Adipocyte (in vitro differentiated cells): ENCODE measurements at places on chromosomes 11 and 22.
A peak's percentile ranks its signal among the peaks of the same experiment; 100 is the strongest.

DNA sequence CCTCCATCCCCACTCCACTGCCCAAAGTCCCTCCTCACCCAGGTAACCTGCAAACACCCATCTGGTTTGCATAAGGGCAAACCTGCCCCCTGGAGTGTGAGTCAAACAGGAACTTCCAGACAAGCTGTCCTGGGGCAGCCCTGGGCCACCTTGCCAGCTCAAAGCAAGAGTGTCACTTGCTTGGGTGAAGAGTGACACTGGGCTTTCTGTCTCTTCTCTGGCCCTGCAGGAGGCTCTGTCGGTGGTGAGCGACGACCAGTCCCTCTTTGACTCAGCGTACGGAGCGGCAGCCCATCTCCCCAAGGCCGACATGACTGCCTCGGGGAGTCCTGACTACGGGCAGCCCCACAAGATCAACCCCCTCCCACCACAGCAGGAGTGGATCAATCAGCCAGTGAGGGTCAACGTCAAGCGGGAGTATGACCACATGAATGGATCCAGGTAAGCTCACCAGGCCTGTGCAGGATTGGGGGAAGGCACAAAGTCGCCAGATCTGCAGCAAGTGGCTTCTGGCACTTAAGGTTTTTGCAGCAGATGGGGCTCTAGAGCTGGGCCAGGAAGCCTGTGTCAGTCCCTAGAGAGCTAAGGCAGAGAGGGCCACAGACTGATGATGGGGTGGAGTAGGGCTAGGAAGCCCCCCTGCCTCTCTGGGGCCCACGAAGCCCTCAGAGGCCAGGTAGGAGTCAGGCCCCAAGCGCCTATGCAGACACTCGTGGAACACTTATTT is 64.2 kb downstream of the FLI1 start:
- no peak for DNase-seq

DNA sequence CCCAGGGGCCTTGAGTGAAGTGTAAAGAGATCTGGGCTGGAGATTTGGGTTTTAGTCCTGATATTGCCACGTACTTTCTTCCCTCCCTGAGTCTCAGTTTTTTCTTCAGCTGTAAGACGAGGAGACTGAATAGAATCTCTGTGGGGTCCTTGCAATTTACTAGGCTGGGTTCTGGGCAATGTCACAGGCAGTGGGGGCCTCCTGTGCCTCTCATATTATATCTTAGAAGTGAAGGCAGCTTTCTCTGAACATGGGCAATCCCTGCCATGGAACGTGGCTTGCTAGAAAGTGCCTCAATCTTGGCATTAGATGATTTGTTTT is 62.0 kb upstream of the PTPRJ start:
- no peak for DNase-seq

- peak; percentile 94 for DNase-seq
These were observed 223.8 kb downstream of the BLID start for GRCh38 chr11:121892131-121892681.

- DNase-seq = peak; percentile 29
These were observed 44.9 kb downstream of the GRAMD1B start for GRCh38 chr11:123474994-123475393.

DNA sequence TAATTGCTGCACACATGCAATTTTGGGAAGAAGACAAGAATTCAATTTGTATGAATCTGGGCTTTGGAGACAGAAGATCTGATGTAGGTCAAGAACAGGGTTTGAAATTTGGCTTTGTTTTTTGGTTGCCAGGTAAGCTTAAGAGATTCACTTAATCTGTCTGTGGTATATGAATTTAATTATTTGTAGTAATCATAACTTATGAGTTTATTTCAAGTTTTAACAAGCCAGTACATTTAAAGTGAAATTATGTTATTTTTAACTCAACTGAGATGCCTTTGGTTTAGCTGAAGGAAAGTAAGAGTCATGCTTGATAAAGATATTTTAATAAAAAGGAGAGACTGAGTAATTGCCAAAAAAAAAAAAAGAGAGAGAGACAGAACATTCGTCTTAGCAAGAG is 384.1 kb downstream of the LUZP2 start:
- DNase-seq = no peak

DNA sequence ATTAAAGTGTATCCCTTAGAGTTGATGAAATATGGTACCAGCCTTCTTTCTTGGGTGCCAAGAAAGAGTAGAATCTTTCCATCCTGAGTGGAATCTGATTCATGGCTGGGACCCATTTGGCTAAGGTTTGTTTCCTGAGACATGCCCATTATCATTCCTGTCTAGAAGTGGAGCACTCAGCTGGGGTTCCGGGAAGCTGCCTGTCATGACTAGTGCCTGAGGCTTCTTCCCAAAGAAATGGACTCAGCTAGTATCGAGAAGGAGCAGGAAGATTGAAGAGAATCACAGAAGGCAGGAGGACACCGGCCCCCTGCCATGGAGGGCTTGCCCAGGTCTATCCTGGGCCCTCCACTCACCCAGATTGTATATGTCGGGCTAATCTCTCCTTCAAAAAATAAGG is 57.6 kb downstream of the KREMEN1 start:
- DNase-seq = no peak

DNA sequence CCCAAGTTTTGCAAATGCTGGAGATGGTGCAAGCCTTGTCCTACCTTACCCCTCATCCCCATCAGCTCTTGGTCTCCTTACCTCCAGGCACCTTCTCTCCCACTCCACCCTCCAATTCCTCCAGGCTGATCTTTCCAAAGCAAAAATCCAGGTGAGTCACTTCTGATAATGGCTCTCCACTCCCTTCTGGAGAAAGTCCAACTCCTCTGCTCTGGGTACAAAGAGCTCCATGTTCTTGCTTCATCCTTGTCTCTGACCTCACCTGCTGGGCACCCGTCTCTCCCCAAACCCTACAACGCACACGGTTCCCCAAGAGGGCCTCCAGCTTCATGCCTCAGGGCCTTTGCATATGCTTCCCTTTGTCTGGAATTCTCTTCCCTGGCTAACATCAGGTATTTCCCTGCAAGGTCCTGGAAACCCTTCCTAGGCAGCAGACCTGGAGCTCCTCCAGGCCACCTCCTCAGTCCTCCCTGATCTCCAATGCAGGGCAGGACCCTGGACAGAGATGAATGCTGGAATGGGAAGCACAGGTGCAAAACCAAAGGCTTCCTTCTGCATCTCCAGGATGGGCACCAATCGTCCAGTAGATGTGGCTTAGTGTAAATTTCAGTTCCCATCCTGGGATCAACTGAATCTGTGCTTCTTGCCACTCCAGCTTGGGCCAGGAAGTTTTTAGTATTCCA is 22.7 kb downstream of the IFT27 start:
- peak; percentile 6 for DNase-seq

DNA sequence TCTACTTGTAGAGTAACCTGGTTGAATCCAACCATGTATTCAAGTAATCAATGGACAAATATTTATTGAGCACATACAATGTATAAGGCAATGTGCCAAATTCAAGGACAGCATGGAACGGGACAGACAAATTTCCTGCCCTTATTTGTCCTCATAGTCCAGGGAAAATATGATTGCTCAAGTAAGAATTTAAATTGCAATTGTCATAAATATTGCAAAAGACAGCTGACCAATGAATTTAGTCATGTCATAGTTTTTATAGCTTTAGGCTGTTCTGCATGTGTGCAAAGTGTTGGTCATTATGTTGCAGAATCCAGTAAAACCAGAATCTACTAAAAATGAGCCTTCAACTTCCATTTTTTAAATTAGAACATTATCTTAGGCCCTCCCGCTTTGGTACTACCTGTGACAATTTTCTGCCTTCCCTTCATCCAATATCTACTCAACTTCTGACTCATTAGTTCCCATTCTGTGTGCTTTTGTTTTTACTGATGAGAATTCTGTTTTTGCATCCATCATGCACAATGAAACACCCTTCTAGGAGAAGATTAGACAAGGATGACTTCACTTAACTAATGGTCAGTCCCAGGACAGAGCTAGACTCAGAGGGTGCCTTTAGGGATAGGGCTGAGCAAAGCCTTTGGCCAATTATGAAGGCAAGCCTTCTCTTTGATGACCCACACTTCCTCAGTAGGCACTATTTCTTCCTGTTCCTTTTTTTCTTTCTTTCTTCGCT is 45.8 kb upstream of the FIBIN start:
- DNase-seq = peak; percentile 84

DNA sequence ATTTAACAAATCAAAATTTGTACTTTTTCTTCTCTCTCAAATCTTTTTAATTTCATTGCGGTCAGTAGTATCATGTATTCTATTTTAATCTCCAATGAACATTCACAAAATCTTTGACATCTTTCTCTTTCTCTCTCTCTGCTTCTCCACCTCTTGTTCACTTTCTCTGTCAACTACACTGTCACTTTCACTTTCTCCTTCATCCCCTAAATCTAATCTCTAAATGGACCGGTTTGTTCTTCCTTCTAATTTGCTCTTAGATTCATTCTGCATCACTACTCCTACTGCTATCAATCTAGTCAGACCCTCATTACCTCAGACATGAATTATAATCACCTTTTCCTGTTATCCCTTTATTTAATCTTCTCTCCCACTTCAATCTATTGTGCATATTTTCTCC is 18.6 kb downstream of the CCDC73 start:
- no peak for DNase-seq

DNA sequence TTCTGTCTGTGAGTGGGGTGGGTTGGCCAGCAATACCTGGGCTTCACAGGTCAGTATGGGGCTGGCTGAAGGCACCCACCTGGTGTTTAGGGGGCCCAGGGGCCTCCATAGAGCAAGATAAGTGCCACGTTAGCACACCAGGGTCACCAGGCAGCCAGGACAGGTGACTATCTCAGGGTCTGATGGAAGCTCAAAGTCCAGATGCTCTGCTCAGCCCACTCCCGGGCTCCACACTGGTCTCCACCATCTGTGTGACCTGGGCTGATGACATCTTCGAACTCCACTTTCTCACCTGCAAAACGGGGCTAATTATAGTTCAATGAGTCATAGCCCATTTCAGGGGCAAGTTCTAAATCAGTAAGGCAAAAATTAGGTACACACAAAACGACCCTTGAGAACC is 39.4 kb upstream of the PRDM11 start:
- DNase-seq = no peak

DNA sequence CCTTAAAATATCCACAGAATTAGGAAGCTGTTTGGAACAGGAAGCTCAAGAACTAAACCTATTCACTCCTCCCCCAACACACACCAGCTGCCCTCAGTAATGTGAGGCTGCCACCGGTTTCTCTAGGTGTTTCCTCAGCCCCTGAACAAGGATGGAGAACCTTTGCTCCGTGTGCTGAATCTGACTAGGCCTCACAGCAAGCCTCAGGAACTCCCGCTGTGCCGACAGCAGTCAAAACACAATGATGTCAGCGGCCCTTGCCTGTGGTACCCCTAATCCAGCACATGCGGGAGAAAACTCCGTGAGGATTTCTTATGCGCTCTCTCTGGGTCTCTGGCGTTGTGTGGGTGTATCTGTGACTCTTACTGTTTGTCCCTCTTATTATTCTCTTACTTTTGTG is 153.3 kb downstream of the EFCAB6 start:
- DNase-seq = no peak

- DNase-seq = no peak
These were observed 22.1 kb downstream of the TNRC6B start for GRCh38 chr22:40199852-40200251.

- DNase-seq = no peak
These were observed 519.8 kb downstream of the BRD1 start for GRCh38 chr22:49307870-49308269.

DNA sequence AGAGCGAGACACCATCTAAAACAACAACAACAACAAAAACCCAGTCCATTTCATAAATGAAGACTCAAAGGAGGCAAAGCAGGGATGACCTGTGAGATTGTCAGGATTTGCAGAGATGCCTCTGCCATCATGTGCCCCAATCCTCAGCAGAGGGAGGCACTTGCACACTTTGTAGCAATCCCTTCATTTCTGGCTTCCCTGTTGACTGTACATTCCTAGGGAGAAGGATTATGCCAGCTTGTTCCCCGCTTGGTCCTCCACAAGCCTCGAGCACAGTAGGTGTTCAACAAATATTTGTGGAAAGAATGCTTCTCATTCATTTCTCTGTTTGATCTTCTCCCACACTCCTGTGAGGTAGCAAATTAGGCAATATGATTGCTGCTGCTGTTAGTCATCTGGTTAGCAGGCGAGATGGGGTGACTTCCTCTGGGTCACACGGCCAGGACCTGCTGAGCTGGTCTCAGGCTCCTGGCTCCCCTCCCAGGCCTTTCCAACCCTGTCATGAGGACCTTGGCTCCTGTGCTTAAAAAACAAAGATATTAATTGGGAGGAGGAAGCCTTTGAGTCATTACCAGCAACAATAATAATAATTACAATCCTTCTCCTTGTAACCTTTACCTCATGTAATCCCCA is 34.1 kb downstream of the LIF start:
- peak; percentile 80 for DNase-seq

DNA sequence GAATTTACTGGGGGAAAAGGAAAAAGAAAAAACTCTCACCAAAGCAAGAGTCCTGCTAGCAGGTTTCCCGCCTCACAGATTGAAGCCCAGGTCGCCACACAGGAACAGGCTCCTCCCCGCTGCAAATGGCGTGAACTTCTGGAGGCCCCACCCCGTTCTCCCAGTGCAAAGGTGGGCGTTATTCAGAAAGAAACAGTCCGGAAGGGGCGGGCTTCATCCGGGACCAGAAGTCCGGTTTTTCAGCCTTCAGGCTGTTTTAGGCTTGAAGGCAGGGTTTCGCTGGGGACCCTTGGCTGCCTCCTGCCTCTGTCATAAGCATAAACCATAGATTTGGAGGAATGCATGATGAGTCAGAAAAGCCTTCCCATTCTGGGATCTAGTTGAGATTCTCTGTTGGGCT is 148.3 kb upstream of the POU2AF2 start:
- no peak for DNase-seq

DNA sequence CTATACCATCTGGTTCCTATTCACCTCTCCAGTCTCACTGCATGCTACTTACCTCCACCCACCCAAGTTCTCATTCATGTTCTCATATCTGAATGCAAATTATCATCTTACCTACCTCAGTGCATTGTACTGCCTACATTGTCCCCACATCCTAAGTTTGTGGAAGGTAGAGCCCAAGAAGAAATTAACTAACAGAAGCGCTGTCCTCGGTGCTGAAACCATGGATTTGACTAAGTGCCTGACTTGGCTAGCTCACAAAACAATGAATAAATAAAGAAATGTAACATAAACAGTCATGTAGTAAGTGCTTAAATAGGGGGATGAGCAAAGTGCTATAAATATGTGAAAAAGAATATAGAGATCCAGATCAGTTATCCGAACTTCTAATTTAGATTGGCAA is 63.2 kb downstream of the GRIA4 start:
- DNase-seq = peak; percentile 74

- DNase-seq = peak; percentile 38
These were observed 3.7 kb downstream of the POLR2L start for GRCh38 chr11:838441-839279.

DNA sequence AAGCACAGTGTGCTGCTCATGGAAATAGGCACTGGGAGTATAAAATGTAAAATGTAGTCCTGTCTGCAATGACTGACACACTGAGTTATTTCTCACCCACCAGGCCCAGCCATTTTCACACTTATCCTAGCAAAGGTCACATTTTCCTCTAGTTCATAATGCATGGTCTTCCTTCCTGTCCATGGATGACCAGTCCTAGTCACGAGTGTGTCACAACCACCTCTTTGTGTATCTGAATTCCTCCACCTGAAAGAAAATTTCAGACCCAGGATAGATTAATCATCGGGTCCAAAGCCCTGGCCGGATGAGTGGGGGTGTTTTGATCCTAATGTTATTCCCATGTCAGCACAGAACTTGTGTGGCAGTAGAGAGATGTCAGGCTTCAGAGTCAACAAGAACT is at the start of gene MRGPRX4:
Gene MRGPRX4 (plus strand): TSS at position 172 of the 400 bp plus-strand sequence. CDS start 420 bp downstream, outside the sequence.
- no peak for DNase-seq
